ENCODE measurements at places on chromosomes 2 and 18.

- no peak for DNase-seq
Observed at GRCh38 chr2:70663411-70663810, 104.6 kb downstream of the ADD2 start.

GRCh38 chr2:193502363-193503035 lies 1307.8 kb upstream of the TMEFF2 start:
- no peak for DNase-seq

DNA sequence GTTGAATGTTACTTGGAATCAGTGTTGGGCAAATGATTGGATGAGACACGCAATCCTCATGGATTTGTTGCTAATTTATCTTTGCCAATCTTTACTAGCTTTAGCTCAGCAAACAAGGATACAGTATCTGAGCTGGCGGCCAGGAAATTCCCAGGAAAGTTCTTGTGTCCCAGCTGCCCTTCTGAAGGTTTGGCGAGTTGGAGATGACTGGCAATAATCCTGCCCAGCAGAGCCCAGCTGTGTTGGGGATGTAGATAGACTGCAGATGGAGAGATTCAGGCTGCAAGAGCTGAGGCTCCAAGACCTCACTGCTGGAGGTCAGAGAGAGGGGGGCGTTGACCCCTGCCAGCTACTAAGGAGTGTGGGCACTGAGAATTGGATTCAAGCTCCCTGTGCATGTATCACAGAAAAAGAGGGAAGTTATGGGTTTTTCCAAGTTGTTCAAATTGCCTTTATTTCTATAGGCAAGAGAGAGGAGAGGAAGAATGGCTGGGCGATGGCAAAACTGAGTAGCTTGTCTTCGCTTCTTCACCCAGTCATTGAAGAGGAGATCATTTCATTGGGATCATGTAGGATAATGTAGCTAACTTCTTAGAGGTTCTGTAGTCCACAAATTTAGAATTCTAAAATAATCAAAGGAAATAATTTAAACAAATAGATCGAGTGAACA lies 506.8 kb upstream of the LRATD1 start:
- no peak for DNase-seq

GRCh38 chr2:234447189-234447588 lies 49.7 kb downstream of the ARL4C start:
- no peak for DNase-seq

DNA sequence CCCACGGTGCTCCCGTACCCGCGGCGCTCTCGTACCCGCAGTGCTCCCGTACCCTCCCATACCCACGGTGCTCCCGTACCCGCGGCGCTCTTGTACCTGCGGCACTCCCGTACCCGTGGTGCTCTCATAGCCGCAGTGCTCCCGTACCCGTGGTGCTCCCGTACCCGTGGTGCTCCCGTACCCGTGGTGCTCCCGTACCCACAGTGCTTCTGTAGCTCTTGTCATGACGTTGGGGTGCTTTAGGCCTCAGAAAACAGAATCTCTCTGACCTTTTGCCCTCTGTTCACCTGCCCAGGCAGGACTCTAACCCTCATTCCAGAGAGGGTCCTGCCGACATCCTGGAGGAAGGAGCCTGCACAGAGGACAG lies 35.3 kb downstream of the SLC66A2 start:
- DNase-seq, result no peak

DNA sequence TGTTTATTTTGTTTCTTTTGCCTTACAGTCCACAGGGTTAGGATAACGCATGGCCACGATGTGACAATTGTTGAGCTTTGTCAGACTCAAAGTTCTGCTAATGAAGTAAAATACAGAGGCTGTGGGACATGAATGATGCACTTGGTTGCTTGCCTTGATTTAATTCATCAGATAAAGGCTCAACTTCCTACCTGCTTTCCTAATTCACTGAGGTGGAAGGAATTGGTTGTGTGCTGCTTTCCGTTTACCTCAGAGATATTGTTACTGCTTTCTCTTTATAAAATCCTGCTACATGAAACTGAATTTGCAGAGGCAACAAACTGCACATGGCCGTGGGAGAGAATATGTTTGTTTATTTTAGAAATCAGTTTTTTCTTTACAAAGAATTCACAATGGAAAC lies 6.6 kb downstream of the RIT2 start:
- no peak for DNase-seq

GRCh38 chr2:95730813-95731212 lies 139.0 kb downstream of the TRIM43 start:
- no peak for DNase-seq

DNA sequence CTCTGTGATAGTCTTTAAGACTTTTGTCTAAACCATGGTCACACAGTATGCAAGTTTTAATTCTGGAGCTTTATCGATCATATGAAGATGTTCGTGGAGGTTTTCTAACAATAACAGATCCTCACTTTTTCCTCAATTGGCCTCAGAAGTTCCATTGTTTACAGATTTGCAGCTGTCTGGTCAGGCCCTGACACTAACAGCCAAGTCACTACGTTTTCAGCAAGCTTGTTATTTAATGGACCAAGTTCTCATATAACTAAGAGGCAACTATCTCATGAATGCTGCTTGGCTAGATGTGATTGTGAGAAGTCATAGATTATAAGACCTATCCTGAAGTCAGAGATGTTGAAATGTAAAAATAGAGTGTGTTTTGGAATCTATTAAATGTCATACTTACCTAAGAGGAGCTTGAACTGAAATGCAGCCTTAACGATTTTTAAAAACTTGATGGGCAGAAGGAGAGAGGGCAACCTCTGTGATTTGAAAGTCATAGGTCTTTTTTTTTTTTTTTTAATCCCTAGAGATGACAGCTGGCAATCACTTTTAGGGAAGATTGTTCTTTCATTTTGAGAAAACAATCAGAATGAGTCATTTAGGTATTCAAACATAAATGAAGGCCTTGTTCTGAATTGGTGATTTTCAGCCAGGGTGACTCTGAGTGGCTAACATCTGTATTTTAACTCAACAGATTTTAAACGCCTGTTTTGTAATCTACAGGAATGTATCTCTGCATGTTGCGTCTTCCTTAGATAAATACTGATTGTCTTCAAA lies 48.4 kb upstream of the NEMP2 start:
- peak; percentile 24 for DNase-seq

GRCh38 chr2:20430461-20431300 lies 16.2 kb upstream of the RHOB start:
- DNase-seq, result peak; percentile 83

- no peak for DNase-seq
Observed at GRCh38 chr18:56085551-56085950, 497.6 kb upstream of the TCF4 start.

- peak; percentile 20 for DNase-seq
Observed at GRCh38 chr2:86783615-86784339, 6.9 kb downstream of the CD8A start.

DNA sequence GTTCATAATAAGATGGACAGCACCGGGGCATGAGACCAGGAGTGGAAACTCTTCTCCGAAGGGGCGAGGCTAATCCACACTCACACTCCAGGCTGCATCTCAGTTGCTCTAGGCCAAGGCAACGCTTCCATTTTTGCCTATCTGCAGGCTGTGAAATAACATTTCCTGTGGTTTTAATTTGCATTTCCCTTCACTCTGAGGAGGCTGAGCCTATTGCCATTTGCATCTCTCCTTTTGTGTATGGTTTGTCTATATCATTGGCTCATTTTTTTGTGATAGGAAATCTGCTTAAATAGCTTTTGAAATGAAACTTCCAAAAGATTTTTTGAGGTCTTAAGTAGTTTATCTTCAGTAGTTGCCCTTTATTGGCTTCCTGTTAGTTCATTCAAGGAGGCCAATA lies 57.6 kb downstream of the TPGS2 start:
- DNase-seq, result no peak

GRCh38 chr2:26558271-26559043 lies 80.5 kb upstream of the OTOF start:
- no peak for DNase-seq

DNA sequence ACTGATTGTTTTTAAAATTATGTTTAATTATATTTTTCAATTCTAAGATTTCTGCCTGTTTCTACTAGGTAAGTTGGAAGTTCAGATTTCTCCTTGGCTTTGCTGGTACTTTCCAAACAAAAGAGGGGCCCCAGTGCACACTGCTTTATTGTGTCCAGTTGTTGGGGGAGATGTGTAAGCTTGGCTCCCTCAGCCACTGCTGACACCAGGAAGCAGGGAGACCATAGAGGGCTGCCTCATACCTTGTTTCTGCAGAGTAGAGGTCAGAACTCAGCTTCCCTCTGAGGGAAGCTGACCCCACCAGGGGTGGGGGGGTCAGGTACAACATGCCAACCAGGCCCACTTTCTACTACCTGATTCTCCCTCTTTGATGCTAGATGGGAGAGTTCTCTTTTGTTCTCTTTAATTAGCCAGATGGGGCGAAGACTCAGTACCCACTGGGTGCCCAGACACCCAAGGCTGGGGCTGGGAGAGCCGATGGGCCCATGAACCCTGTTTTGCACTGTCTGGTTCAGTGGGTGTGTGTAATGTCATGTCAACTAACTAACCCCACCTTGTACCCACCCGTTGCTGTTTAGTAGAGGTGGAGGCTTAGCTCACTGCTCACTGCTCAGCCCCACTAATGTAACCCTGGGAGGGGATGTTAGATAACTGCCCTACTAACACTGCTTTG lies 14.7 kb downstream of the BCL2L11 start:
- DNase-seq, result no peak

DNA sequence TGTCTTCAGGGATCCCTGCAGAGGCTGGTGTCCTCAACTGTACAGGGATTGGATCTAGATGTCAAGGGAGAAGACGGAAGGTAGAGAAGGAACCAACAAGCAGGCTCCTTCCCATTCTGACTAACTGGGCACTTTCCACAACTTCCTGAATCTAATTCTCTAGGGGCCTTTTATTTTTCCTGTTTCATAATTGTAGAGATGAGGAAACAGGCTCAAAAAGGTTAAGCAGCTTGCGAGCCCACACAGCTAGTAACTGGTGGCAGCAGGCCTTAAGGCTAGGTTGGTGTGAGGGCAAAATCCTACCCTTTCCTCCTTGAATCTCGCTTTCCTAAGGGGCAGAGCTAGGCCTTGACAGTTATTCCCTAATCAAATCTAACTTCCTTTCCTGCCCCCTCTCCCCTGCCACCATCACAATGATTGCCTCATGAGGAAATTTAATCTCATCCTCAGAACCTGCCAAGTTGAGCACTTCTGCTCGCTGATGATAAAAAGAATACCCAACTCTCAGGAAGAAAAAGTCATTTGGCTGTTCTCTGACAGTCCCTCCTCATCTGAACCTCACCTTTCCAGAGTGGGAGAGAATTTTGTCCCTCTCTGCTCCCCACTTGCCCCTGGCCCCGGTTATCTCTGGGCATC lies 35.7 kb upstream of the POLE4 start:
- DNase-seq, result no peak

- no peak for DNase-seq
Observed at GRCh38 chr2:10828346-10828745, 15.8 kb upstream of the PDIA6 start.

GRCh38 chr18:58525517-58525916 lies 103.4 kb downstream of the ALPK2 start:
- DNase-seq, result peak; percentile 60

DNA sequence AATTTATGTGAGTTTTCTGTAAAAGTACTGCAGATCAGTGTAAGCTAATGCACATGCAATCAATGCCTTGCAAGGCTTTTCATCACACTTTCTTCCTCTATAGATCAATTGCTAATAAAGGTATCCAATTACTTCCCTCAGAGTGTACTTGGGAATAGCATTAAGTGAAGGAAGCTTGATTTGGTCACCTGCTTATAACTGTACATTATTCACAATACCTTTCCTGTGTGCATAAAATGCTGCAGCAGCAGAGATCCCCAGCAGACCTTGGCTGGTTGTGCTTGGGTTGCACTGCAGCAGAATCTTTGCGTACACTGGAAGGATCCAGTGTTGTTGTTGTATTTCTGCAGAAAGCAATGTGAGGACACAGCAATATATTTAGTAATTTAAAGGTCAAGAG lies 18.5 kb upstream of the SCN9A start:
- no peak for DNase-seq

DNA sequence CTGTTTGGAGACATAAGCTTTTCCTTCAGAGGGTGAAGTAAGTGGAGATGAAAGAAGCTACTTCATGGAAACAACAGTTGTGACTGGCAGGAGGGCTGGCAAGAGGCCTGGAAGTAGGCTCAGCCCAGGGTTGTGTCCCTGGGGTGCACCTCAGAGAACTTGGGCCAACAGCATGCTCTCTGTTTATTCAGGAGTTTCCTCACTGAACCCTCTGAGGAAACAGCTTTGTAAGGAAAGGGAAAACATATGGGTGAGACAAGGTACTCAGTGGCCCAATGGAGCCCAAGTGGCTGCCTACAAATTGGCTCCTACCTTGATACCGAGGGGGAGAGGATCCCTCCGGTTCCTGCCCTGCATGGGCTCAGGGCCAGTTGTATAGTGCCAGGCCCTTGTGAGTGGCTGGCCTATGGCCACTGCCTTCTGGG lies 115.5 kb upstream of the ITGA6 start:
- no peak for DNase-seq

DNA sequence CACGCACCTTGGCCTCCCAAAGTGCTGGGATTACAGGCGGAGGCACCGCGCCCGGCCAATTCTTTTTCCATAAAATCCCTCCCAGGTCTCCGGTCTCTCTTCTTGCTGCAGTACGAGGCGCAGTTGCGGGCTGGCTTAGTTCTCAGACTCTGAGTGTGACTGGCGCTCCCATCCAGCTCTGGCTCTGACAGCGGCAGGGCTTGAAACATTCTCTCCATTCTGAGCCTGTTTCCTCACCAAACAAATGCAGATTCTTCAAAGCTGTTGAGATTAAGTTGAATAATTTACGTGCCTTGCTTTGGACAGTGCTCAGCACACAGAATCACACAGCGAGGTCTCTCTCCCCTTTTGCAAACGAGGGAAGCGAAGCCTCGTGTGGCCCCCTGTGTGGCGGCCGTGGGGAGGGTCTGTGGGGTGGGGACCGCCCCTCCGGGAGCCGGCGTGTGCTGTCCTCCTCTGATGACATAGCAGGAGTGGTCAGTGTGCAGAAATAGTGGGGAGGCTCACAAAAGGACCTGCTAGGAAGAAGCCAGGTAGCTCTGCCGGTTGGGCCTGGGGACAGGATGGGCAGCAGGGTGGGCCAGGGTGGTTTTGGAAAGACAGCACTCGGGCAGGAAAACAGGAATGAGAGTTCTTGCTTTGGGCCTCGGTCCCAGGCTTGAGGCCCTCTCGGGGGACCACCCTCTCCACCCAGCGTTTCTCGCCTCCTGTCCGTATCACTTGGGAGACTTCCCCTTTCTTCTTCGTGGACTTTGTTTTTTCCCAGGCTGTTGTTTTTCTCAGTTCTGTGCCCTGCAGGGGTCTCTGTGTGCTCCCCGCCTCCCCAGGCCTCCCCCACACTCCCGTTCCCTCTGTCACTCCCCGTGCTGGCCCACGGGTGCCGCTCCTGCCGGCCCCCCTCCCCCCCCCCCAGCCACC lies 75.0 kb downstream of the KCNG2 start:
- DNase-seq, result no peak

- DNase-seq, result peak; percentile 58
Observed at GRCh38 chr2:54673501-54673998, 49.9 kb upstream of the EML6 start.
